ENCODE measurements at places on chromosomes 2 and 18.

DNA sequence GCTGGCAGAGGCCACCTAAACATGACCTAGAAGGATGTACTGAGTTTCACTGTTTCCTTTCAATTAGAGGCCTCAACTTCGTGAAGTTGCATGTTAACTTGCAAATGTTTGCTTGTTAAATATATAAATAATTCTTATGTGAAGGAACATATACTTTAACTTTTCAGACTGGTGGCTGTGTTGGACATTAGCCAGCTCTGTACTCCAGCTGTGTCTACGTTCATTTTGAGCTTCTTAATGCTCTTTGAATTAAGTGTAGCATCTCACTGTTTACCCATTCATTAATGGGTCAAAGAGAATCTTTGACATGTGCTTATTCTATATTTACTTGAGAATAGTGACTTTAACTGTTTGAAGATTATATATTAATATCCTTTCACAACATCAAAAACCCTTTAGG lies 823.2 kb upstream of the ID2 start:
- DNase-seq, result no peak

GRCh38 chr18:58323866-58324762 lies 280.1 kb downstream of the NEDD4L start:
- no peak for DNase-seq

DNA sequence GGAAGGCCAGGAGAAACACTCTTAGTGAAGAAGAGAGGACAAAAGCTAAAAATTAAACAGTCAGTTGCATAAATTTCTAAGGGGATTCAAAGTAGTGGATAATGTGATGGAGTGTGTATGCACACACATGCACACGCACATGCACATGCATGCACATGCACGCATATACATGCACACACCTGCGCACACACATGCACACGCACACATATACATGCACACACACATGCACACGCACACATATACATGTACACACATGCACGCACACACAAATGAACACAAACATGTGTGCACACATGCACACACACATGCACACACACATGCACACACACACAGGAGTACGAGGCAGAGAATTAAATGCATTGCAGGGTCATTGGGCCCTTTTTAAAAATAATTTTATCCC lies 117.6 kb downstream of the DNER start:
- no peak for DNase-seq

DNA sequence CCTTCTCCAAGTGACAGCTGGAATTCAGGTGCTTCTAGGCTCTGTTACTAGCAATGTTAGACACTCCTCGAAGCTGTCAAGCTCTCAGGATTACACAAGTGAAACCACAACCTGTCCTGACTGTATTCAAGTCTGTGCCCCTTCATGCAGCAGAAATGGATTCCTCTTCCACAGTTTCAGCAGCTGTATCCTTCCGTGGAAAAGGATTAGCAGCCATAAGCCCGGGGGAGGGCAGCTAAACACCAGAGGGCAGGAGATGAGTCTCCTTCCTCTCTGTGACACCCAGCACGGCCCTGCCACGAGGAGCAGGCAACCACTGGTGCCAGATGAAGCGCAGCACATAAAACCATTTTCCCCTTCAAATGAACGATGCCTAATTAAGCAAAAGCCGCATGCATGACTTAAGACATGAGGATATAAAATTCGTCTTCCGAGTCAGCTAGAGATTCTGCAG lies 1.2 kb downstream of the ST3GAL5 start:
- peak; percentile 59 for DNase-seq

DNA sequence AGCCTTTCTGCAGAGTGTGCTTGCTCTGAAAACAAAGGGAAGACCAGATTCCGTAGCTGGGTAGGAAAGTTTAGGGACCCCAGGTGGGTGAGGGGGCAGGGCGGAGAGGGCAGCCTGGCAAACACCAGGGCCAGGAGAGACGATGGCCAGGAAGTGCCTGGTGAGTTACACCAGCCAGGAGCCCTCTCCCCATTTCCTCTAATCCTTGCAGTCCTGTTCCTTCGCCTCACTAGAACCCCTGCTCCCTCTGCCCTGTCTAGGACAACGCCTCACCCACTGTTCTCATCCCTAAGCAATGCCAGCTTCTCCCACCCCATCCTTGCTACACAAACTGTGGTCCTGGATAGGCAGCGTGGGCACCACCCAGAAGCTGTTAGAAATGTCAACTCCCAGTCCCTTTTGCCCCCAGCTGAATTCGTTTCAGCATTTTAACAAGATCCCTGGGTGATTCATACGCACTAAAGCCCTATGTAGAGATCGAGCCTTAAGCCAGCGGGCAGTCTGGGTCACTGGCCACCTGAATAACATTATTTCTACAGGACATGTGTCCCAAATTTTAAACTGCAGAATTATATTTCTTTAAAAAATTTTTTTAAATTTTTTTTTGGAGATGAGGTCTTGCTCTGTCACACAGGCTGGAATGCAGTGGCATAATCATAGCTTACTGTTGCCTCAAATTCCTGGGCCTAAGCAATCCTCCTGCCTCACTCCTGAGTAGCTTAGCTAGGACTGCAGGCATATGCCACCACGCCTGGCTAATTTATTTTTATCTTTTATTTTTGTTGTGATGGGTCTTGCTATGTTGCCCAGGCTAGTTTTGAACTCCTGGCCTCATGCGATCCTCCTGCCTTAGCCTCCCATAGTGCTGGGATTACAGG lies 10.9 kb downstream of the WIPF1 start:
- no peak for DNase-seq

- DNase-seq, result no peak
Measured at GRCh38 chr2:118183381-118183780, 95.1 kb downstream of the INSIG2 start.

DNA sequence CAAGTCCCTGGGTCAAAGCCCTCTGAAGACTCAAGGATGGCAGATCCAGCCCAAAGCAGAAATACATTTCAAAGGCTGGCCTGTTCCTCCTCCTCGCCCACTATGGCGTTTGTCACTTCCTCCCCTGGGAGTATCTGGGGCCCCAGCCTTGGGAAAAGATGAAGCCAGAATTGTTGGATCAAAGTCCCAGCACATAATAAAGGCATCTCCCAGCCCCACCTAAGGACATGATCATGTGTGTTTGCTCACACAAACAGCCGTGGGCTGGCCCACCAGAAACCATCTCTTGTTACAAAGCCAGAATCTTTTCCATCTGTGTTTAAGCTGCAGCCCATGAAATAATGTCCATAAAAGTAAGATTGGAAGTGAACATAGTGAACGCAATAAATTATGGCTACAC lies 50.1 kb upstream of the HAAO start:
- no peak for DNase-seq

GRCh38 chr2:222241128-222241870 lies 57.5 kb downstream of the PAX3 start:
- no peak for DNase-seq

GRCh38 chr2:171383134-171383533 lies 50.7 kb downstream of the METTL8 start:
- DNase-seq, result no peak

- DNase-seq, result no peak
Measured at GRCh38 chr2:150256736-150257135, 230.7 kb downstream of the RND3 start.

- no peak for DNase-seq
Measured at GRCh38 chr18:44938720-44939665, 258.3 kb downstream of the SETBP1 start.

- no peak for DNase-seq
Measured at GRCh38 chr2:97816411-97816810, 103.0 kb downstream of the ZAP70 start.

GRCh38 chr2:226963528-226963927 lies 127.7 kb downstream of the RHBDD1 start:
- DNase-seq, result no peak

DNA sequence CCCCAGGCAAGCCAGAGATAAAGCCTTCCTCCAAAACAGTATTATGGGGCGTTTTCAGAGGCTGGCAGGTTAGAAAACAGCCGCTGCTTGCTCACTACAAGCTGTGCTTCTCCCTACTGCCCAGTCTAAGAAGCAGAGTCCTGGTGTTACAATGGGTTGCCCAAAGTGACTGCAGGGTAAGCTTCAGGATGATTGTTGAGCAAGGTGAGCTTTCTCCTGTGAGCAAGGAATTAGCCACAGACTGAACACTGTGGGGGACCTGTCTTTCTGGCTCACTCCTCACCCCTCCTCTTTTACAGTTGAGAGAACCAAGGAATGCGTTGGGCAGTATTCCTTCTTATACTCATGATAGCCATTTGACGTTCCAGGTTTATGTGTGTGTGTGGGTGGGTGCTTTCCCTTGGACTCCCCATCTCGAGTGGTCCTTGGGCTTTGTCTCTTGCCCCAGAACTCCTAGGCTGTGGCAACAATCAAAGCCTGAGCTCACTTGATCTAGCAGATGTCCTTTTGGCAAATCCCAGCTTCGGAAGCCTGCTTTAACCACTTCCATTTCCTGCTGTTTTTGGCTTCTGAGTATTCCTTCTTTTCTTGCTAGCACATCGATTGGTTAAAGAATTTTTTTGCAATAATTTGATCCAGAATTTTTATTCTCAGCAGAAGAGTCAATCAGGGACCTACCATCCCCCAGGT lies 47.5 kb downstream of the KDM3A start:
- DNase-seq, result no peak

GRCh38 chr2:46336283-46336959 lies 39.2 kb downstream of the EPAS1 start:
- no peak for DNase-seq

- no peak for DNase-seq
Measured at GRCh38 chr2:145012214-145012670, 492.3 kb upstream of the ZEB2 start.

DNA sequence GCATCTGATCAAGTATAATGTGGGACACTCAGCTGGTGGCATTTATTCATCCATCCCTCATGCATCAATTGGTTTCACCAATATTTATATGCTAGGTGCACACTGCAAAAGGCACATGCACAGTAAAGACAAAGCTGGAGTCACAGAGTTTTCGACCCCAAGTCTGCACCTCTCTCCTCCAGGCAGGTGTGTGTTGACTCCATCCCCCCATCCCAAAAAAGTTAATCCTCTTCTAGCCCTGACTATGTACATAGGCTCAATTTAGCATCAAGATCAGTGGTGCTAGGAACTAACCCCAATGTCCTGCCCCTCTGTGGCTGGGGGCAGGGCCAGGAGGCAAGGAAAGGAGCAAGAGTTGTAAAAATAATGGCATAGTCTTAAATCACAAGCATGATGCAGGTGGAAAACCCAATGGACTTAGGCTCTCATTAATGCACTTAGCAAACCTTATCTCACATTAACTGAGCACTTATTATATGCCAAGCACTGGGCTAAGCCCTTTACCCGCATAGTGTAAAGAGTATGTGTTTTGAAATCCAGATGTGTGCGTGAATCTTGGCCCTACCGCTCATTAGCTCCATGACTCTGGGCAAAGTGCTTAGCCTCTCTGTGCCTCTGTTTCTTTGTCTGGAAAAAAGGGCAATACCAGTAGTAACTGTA lies 3.1 kb downstream of the EVA1A start:
- no peak for DNase-seq

- no peak for DNase-seq
Measured at GRCh38 chr2:100878000-100878791, 58.3 kb downstream of the NPAS2 start.

DNA sequence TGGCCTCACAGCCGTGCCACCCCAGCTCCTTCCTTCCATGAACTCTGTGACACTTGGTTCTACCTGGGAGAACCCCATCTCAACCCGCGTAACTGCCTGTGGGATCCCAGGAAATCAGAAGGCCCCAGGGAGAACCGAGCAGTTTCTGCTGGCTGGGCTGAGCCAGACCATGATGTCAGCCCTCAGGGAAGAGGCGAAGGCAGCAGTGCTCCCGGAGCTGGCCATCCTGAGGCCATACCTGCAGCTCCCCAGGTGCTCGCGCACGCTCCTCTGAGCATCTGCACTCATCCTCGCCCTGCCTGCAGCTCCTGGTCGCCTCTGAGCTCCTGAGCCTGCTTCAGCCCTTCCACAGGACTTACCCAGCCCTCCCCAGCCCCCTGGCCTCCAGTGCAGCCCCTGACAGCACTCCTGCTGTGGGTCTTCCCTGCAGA lies 186.1 kb downstream of the SEPTIN10 start:
- DNase-seq, result no peak

GRCh38 chr2:23912054-23912453 lies 14.9 kb downstream of the ATAD2B start:
- DNase-seq, result no peak

- DNase-seq, result no peak
Measured at GRCh38 chr2:3112131-3112530, 265.5 kb downstream of the EIPR1 start.

GRCh38 chr2:112160283-112161250 lies 22.4 kb downstream of the FBLN7 start:
- DNase-seq, result no peak

DNA sequence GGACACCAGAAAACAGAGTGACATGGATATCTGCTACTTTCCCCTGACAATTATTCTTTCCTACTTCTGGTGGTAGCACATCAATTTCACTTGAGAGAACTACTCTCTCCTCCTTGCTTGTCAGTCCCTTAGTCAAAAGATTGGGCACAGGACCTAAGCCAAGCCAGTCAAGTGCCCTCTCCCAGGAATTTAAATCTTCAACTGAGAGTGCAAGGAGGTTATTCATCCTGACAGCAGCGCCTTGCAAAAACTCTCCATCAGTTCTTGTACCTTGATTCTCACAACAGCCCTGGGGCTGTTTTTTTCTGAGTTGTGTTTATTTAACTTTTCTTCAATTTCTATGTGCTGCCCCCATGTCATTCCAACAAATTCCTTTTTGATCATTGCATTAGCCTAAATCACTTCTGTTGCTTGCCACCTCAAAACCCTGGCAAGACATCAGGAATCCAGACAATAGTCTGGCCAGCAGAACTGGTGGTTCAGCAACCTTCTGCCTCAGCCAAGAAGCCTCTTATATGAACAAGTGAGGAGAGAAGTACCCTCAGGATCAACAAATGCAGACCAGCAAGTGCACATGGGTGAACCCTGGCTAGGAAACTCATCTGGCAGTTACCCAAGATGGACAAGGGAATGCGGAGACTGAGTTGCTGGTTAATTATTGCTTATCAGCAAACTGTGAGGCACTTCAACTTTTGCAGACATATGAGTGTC lies 19.4 kb downstream of the COL4A3 start:
- no peak for DNase-seq

Measured in activated T-cell treated with anti-CD3 and anti-CD28 coated beads, Interleukin-2, amount 50 U/mL, for 72 hours (primary cell).